Fibroblast of the aortic adventitia (primary cell): ENCODE measurements at places on chromosomes 6 and 20. TPM values are rescaled to one million over a fixed set of nuclear protein-coding genes. Genes with fewer than 3 reads are reported as not detected.

Gene HLA-G
- total RNA-seq = not detected in 2 replicates

Gene SEC63
- 25.5 and 49.5 TPM in 2 replicates for total RNA-seq

Gene LAMP5
- total RNA-seq = 0.18 TPM in 1 of 2 replicates, not detected in the other

Gene ESF1
- 15.6 and 55.8 TPM in 2 replicates for total RNA-seq

Gene TENT5A
- total RNA-seq = 40.0 and 56.5 TPM in 2 replicates

Gene MUCL3
- total RNA-seq = under 0.01 TPM in 1 of 2 replicates, not detected in the other

Gene TBX18
- total RNA-seq = 16.1 and 27.1 TPM in 2 replicates

Gene GSTA2
- total RNA-seq = not detected in 2 replicates
